Regular cardiac myocyte (primary cell): ENCODE measurements at places on chromosomes 3 and 15. TPM values are rescaled to one million over a fixed set of nuclear protein-coding genes. Genes with fewer than 3 reads are reported as not detected.

ZNF860 gene
- total RNA-seq: 0.19 and 0.85 TPM in 2 replicates

HESX1 gene
- total RNA-seq: under 0.01 and 0.85 TPM in 2 replicates

MEX3B gene
- 8.6 and 16.9 TPM in 2 replicates for total RNA-seq

ALDH1A2 gene
- total RNA-seq: 4.5 and 8.8 TPM in 2 replicates

LSMEM2 gene
- under 0.01 TPM in 1 of 2 replicates, not detected in the other for total RNA-seq
